ENCODE measurements at places on chromosomes 7 and 10.

DNA sequence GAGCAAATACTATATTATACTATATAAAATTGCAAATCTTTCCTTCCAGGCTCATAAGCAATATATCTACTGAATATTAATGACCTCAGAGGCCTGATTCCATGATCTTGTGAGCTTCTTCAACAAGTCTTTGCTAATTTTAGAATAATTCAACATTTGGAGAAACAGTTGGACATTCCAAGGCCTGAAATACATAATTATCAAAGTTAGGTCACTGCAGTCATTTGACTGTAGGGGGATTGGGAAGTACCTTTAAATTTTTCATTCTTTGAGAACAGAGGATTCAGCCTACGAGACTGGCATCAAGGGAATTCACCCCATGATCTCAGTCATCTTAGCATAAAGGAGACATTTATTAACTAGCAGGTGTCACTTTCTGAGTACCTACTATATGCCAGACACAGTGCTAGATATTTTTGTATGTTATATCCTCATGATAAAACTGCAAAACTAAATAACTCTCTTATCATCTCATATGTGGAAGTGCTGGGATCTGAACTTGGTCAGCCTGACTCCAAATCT is 85.4 kb downstream of the DOCK4 start:
- DNase-seq: no peak

DNA sequence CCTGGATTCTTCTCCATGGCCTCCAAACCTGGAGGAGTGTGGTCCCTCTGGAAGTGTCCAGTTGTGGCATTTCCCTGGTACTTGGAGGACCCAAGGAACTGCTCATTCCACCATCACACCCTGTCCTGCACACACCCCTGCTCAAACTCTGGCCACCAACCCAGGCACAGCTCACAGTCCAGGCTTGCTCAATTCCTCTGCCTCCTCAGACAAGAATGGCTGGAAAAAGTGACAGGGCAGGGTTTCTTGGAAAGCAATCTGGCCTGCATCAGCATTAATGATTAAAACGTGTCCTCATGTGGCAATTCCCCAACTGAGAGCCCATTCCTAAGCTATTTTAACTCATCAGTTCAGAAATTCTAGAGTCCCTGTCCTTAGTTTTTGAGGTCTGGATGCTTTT is 17.2 kb upstream of the TPST1 start:
- DNase-seq: no peak

GRCh38 chr10:33198610-33199009 is 135.9 kb downstream of the NRP1 start:
- DNase-seq: no peak

- DNase-seq: no peak
Measured at GRCh38 chr7:20971219-20971618, 184.5 kb upstream of the SP8 start.

- no peak for DNase-seq
Measured at GRCh38 chr7:16028636-16029035, 342.2 kb upstream of the MEOX2 start.

DNA sequence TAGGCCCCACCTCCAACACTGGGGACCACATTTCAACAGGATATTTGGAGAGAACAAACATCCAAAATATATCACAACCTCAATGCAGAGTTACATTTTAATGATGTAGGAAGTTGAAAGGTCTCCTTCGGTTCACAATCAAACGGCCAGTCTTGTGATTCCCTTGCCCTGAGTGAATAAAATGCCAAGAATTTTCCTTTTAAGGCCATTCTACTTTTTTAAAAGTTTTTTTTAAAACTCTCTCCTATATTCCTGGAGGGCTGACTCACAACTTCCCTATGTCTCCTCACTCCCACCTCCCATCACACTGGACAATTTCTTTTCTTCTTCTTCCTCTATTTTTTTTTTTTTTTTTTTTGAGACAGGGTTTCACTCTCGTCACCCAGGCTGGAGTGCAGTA is 693.6 kb upstream of the AUTS2 start:
- DNase-seq: no peak

Data from WTC11 (cell line).